ENCODE measurements at places on chromosomes 11 and 22.
A peak's percentile ranks its signal among the peaks of the same experiment; 100 is the strongest.

DNA sequence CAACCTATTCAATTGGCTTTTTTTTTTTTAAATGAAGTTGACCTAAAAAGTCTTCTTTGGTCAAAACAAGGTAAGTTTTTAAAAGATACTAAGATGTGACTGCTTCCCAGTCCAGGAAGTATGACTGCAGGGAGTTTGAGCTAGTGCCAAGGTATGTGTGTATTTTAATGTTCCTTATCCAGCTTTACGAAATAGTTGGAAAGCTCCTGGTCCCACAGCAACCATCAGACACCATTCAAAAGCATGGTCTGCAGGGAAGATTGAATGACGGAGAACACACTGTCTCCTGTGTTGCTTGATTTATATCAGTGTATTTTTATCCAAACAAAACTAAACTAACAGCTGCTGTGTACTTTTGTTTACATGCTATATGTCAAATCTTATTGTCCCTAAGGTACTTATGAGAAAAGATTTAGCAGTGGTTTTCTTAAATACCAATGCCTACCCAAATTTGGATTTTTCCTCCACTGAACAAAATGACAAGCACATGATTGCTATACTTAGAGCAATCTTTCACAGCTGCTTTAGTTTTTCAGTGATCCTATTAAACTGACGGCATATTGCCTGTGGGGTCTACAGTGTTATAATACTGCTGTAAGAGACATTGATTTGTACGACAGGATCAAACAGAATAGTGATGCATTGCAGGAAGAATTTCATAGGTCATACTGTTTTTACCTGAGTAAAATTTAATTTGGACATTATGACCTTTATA, 122.9 kb downstream of the DCDC1 start:
- no peak for DNase-seq

- no peak for DNase-seq
Observed at GRCh38 chr22:41305646-41306045, 4.3 kb downstream of the ZC3H7B start.

DNA sequence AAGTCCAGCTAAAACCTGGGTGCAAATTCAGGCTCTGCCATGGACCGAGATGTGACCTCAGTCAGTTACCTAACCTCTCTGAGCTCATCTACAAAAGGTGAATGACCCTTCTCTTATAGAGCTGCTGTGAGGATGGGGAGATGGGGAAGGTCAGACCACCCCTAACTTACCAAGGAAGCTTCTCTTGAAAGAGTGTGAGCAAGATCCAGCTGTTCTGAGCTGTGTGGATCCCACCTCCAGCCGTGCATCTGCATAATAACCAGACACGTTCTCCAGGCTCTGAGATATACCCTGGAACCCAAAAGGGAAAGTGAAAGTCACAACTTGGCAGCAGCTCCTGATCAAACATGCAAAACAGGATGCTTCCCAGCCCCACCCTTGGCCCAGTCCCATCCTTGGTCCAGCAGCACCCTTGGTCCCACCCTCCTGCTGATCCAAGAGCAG, at the start of gene APOL3:
APOL3 (minus strand) TSS at position 257 of the 444 bp plus-strand sequence. CDS start 11,700 bp downstream, outside the sequence.
- DNase-seq, result peak; percentile 18

DNA sequence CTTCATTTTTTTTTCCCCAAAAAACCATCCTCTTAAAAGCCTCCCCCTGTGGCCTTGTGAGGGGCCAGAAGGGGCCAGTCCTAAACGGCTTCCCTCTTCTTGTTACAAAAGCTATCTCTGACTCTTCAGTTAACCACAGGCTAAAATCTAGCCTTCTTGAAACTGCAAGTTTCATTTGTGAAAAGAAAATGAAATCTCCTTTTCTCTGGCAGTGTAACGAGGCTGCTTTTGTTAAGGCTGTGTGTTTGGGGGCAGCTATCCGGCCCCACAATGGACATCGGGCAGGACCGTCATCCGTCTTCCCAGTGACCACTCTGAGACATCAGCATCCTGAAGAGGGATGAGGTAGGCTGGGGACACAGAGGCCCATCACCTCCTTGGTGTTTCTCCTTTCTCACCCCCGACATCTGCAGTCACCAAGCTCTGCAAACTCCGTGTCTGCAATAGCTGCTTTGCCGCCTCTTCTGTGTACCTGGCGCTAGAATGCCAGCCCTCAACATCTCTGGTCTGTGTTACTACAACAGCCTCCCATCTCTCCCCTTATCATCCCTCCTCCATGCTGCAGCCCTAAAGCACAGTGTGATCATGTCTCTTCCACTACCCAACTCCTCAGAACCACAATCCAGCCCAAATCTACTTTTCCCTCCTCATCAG, 94.0 kb downstream of the RCN1 start:
- DNase-seq, result no peak

GRCh38 chr22:38153821-38154562, 27.6 kb downstream of the PLA2G6 start:
- no peak for DNase-seq

DNA sequence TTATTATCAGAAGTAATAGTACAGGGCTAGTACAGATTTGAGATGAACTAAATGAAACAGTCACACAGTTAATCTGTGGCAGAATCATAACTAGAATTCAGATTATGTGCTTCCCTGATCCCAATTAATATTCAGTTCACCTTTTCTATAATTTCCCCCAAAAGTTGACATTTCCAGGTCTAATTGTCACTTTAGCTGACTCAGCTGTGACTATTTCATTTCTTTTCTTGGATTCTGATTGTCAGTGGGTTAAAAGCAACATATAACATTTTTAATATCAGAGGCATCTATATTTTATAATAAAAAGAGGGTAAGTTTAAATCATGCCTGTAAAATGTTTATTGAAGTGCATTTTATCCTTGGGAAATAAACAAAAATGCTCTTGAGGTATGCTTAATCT, 28.8 kb upstream of the SOX6 start:
- no peak for DNase-seq

DNA sequence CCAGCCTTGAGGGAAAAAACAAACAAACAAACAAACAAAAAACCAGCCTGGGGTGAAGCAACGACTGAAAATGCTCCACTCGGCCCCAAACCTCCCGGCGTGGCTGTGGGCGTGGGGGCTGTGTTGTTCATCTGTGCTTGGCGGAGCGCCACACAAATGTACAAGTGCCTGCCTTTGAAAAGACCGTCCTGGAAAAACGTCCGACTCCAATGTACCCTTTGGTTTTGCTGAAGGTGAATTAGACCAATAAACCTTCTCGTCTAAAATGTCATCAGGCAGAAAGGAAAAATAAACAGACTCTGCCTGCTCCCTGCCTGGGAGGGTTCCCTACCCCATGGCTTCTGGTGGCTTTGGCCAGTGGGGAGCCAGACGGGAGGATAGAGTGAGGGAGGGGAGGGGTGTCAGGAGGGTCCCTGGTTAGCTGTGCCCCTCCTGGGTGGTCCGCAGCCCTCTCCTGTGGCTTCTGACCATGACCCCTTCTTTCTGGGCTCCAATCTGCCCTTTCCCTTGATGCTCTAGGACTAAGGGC, 93.9 kb downstream of the TRMU start:
- DNase-seq, result no peak

DNA sequence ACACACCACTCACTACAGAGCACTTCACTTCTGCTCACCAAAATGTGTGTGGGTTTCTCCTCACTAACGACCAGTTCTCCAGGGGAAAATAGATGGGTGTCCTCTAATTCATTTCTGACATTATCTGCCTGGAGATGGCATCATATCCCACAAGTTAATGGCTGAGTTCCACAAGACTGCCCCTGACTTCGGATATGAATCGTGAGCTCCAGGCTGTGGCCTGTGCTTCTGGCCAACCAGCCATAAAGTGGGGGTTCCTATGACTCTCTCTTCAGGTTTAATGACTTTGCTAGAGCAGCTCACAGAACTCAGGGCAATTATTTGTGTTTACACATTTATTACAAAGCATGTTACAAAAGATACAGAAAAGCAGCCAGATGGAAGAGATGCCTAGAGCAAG, 113.0 kb upstream of the SYT13 start:
- no peak for DNase-seq

DNA sequence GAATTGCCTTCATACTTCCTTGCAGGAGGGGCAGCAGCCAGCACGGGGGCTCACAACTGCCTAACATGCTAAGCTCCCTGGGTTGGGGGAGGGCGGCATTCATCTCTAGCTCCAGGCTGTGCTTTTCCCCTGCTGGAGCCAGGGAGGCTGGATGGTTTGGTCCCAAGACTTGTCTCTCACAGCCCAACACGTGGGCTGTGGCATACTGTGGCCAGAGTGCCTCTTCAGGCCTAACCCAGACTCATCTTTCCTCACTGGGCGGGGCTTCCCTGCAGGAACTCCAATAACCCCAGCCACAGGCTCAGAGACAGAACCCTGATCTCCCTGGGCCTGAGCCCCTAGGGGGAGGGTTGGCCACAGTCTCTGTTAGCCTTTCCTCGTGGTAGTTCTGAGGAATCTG, 121.9 kb upstream of the PLET1 start:
- no peak for DNase-seq

- no peak for DNase-seq
Observed at GRCh38 chr11:65589444-65590239, 6.0 kb downstream of the KCNK7 start.

DNA sequence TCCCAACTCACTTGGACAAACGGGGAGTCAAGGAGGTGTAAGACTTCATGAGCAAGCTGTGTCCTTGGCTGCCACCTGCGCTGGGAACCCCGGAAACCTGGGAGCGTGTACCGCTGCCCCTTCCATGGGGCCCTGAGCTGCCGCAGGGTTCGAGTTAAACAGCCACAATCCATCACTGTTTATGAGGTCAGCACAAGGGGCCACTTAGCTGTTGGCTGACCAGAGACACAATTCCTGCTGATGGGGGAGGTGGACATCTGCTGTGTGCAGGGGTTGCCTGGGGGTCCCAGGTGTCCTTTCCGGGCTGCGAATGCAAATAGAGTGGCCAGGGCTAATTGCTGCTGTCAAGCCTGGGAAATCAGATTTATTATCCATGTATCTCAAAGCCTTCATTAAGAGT, 549.3 kb downstream of the BRD1 start:
- DNase-seq, result no peak

- no peak for DNase-seq
Observed at GRCh38 chr11:27317751-27318150, 45.3 kb downstream of the CCDC34 start.

- DNase-seq, result no peak
Observed at GRCh38 chr22:24494528-24495364, at the start of gene UPB1. Gene UPB1, plus strand, starts transcription at chr22:24495332. Its CDS starts 72 bp downstream, at chr22:24495404.

DNA sequence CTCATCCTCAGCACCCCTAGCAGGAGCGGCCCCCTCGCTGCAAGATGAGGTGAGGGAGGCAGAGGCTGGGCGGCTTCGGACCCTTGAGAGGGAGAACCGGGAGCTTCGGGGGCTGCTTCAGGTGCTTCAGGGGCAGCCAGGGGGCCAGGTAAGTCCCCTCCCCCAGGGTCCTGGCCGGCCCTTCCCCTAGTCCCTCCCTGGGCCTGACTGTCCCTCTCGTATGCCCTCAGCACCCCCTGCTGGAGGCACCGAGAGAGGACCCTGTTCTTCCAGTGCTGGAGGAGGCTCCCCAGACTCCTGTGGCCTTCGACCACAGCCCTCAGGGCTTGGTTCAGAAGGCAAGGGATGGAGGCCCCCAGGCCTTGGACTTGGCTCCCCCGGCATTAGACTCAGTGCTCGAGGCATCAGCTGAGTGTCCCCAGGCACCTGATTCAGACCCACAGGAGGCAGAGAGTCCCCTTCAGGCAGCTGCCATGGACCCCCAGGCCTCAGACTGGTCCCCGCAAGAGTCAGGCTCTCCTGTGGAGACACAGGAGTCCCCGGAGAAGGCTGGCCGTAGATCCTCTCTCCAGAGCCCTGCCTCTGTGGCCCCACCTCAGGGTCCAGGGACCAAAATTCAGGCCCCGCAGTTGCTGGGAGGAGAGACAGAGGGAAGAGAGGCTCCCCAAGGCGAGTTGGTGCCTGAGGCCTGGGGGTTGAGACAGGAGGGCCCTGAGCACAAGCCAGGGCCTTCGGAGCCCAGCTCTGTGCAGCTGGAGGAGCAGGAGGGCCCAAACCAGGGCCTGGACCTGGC, 4.0 kb downstream of the CCDC88B start:
- no peak for DNase-seq

- no peak for DNase-seq
Observed at GRCh38 chr22:37848587-37849088, 581 bp upstream of the EIF3L start.

GRCh38 chr22:44368611-44369292, 56.0 kb upstream of the SHISAL1 start:
- DNase-seq, result no peak

DNA sequence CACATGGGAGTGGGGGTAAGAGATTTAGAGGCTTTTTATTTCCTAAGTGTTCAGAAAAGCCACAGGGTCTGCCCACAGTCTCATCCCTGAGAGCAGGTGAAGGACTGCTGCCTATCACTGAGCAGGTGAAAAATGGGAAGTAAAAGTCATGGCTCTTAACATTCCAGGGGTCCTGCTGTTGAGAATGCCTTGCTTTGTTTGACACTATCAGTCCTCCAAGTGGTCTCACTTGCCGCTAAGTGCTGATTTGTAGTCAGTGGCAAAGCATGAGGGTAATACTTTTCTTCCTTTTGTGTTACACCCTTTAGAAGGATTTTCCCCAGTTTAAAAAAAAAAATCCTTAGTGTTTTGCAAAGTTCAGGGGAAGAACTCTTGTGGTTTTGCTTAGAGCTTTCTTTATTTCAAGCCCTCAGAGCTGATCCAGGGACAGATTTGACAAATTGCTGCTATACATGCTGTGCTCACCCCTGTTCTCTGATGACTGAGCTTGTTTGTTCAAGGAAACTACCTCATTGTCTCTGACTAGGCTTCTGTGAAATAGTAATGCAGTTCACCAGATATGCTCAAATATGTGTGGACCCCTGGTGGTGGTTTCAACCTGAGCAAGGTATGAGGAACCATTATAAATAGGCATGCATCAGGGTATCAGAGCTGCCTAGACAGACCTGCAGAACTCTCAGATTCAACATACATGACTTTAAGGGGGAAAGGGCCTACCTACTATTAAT, 141.0 kb downstream of the ARHGAP42 start:
- DNase-seq, result no peak

DNA sequence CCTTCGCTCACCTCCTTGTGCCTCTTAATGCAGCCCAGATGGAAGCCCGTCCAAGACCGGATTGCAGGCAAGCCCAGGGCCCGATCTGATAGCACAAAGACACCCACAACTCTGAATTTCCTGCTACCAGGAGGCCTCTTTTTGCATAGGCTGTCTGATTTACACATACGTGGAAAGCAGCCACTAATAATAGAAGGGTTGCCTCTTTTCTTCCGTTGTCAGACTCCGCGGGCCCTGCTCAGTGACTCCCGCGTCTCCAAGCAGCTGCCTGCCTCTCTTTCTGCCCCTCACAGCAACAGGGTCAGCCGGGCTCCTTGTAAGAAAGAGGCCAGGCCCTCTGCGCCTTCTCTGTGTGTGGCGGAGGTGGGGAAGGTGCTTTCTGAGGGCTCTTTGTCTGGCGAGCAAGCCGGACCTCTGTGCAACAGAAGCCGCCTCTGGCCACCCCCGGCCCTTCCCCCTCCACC, 26.7 kb downstream of the FLI1 start:
- no peak for DNase-seq

GRCh38 chr22:35622191-35622913, 5.2 kb upstream of the MB start:
- no peak for DNase-seq
